Renal pelvis (tissue), 12 donors: ENCODE measurements at places on chromosomes 5 and 9. TPM values are rescaled to one million over a fixed set of nuclear protein-coding genes. Genes with fewer than 3 reads are reported as not detected.

- DNase-seq = no peak
Measured at GRCh38 chr5:125357660-125358059, 611.2 kb upstream of the ZNF608 start.

GRCh38 chr5:133679534-133679933 lies 67.2 kb upstream of the FSTL4 start:
- DNase-seq = no peak

DNA sequence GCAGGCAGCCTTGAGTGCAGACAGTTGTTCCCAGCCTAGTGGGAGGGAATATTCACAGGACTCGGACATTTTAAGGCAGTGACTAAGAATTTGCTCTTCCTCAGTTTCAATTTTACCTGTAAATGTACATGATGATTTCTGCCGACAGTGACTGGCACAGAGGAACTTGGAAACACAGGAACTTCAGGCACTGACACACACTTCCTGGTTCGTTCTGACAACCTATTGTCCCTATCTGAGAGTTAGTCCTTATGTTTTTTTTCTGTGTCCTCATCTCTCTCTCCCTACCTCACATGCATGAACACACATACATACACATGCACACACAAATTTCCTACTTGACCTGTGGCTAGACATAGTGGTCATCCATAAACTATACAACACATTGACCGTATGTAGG lies 89.4 kb upstream of the CD180 start:
- no peak for DNase-seq

- DNase-seq = no peak
Measured at GRCh38 chr5:143054480-143054941, 284.3 kb downstream of the ARHGAP26 start.

GRCh38 chr5:78568212-78568611 lies 80.4 kb downstream of the LHFPL2 start:
- no peak for DNase-seq

DNA sequence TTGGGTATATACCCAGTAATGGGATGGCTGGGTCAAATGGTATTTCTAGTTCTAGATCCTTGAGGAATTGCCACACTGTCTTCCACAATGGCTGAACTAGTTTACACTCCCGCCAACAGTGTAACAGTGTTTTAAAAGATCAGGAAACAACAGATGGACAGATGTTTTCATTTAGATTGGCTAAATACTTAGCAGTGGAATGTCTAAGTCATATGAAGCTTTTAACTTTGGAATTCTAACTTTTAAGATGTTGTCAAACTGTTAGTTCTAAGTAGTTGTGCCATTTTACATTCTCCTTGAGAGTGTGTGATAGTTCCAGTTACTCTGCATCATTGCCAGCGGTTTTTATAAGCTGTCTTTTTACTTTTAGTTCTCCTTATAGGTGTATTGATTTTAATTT lies 688.8 kb downstream of the SEMA5A start:
- DNase-seq = no peak

- no peak for DNase-seq
Measured at GRCh38 chr5:178478370-178478769, 111.8 kb downstream of the COL23A1 start.

HTR4 gene
- polyA plus RNA-seq = 0.07 TPM

PCDHA9 gene
- polyA plus RNA-seq = 0.03 TPM

PCDHGA5 gene
- polyA plus RNA-seq = 3.2 TPM

ARHGEF39 gene
- 8.7 TPM for polyA plus RNA-seq
